ENCODE measurements at places on chromosomes 7 and 10.

DNA sequence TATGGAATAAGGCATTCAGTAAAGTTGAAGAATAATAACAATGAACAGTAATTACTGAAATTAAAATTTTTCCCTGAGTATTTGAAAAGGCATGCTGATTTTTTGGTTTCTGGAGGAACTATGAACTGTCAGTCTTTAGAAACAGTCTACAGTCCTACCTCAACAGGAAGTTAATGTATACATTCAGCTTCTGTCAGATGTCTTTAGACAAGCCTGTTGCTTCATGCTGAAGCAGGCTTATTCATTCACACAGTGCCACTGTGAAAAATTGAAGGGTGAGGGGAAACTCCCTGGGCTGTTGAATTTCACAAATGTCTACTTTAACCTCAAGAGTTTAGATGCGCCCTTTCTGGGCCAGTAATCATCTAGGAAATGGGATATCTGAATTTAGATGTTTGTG lies 3.5 kb downstream of the NRF1 start:
- DNase-seq = no peak

DNA sequence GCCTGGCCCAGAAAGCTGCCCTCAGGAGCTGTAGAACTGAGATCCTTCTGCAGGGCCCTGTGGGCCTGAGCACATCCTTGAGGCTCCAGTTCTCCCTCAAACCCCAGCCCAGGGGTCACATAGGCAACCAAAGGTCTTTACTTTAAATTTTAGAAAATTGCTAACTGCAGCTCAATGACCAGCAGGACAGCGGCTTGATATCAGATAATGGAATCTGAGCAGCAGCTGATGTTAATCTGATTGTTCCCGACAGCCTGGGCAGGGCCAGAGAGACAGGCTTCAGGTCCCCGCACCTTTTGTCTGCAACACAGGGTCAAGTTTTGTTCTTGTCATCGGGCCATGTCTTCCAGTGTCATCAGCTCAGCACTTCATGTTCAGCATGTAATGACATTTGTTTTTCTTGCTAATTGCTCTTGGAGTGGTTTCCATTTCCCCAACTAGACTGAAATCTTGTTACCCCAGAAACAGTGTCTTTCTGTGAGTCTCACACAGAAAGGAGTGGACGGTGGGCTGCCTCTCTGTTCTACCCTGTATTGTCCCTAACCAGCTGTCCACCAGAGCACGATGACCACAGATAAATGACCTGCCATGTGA lies 91.0 kb downstream of the PAXIP1 start:
- no peak for DNase-seq

DNA sequence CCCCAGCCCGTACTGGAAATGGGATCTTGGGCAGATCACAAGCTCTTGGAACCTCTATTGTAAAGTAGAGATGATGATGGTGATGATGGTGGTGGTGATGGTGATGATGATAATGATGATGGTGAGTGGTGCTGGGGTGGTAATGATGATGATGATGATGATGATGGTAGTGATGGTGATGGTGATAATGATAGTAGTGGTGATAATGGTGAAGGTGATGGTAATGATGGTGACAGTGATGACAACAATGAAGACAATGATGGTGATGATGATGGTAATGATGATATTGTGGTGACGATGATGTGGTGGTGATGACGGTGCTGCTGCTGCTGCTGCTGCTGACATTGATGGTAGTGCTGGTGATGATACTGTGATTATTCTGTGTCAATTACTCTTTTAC lies 91.0 kb upstream of the AFAP1L2 start:
- no peak for DNase-seq

GRCh38 chr10:99540306-99540656 lies 7.5 kb downstream of the NKX2-3 start:
- no peak for DNase-seq

DNA sequence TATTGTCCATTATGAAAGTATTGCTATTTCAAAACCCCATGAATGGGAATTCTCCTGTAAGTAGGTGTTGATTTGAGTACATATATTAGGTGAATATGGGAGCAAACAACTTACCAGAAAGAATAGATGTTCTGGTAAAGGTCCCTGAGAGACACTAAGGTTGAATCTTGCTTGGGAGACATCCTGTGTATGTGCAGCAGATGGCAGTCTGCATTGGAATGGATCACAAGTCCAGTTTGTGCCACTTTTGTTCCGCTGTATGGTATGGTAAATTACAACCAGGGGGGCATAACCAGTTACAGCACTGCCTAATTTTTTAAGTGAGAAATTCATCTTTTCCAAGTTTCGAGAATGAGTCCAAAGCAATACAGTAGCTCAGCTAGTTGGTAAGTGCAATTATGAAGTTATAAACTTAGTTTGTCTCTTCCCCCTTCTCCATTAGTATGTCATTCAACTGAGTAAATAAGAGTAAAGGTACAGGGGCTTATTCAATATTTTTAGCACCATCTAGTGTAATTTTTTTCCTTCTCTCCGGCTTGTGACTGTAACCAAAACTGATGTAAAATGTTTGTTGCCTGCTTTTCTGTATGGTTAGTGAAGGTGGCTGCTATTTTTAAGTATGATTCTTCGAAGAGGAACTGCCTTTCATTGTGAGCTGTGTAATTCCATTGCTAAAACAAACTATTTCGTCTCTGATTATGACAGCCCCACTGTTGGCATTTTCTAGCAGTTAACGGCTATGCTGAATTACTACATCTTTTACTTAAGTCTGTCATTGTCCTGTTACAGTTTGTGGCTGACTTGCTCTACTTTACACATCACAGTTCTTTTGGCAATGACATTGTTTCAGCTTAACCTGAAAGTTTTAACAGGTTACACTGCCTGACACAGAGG lies 2.8 kb downstream of the MCU start:
- no peak for DNase-seq

GRCh38 chr7:150421831-150422230 lies 28.6 kb upstream of the GIMAP8 start:
- DNase-seq = no peak

DNA sequence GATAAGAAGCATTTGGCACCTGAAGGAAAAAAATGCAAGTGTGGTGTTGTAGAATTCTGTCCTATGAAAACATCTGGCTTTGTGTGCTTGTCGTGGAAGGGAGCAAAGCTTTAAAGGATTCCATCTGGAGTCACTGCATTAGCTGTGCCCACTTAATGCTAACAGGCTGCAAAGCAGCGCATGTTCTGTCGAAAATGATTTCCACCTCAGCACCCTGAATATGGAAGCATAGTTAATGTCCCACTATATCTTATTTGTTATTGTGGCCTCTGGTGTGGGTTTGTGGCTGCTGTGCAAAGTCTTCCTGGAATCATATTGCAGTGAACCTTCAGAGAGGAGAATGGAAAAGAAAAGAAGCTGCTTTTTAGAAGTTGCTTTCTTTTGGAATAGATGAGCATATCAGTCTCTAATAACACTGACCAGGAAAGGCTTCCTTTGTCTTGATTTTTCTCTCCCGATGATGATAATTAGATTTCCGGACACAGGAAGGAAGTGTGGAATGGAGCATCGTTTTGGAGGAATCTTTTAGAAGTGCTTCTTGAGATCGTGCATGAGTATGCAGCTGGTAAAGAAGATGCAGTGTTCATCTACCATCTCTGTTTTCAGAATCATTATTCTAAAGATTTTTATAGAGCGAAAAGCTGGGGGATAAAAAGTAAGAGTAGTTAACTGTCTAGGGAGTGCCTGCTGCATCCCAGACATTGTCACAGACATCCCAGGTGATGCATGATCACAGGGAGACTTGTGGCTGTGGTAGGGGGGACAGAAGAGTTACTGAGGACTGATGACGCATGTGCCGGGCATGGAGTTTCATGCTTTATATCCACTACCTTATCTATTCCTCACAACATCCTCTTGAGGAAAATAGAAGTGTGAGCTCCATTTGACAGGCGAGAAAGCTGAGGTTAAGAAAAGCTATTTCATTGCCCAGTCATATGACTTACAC lies 54.6 kb downstream of the TEX36 start:
- no peak for DNase-seq

DNA sequence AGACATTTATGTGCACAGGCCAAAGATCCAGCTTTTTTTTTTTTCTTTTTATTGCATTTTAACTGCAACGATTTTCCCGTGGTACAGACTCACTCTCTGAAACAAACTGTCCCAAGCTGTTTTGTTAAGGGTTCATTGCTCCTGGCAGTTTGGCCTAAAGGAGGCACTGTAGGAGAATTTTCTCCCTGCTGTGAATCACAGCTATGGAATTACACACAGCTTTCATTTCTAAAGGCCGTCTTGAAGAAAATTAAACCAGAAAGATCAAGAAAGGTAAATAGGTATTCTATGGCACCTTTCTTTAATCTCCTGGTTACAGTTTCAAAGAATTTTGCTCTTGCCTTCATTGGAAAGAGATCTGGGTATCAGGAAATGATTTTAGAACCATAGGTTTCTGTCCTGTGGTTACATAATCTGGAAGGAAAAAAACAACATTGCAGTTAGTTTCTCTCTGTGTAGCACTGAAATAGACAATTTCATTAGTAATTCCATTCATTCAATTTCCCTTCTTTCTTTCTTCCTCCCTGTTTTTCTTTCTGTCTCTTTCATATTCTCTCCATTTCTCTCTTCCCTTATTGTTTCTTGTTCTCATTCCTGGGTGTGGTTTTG lies 51.2 kb downstream of the PDK4 start:
- DNase-seq = no peak

DNA sequence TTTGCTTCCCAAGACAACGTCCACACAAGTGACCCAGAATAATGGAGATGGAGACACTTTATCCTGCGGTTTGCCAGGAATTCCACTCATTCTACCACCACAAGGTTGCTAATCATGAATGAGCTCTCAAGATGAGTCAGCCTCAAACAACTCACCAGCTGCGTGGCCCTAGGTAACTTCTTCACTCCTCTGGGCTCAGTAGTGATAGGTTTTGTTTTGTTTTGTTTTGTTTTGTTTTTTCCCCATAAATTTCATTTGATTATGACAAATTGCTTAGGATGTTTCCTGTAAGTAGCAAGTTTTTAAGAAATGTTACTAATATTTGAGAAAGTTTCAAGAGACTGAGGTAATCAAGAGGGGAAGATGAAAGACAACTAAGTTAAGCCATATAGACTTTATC lies 286.8 kb downstream of the PARD3 start:
- no peak for DNase-seq

DNA sequence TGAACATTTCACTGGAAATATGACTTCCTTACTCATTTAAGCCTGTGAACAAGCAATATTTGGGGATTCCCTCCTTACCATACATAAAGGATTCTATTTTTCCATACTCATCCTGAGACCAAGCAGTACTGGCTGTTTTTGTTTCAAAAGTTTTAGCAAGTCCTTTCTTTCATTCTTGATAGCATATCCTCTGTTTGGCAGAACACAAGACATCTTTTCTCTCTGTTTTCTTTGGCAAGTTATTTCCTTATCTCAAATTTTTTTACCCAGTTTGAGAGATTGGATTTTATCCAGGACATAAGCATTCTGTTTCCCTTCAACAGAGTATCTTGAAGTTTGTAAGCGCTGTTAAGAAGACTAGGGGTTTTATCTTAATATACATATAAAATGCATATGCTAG lies 3.0 kb upstream of the WASL start:
- no peak for DNase-seq

GRCh38 chr7:31497516-31497915 lies 16.4 kb upstream of the ITPRID1 start:
- no peak for DNase-seq

Data from left ventricle myocardium superior (tissue), 1 donor.